GM23248 (cell line): ENCODE measurements at places on chromosomes 16 and 17. TPM values are rescaled to one million over a fixed set of nuclear protein-coding genes. Genes with fewer than 3 reads are reported as not detected.

KRTAP2-1 gene
- polyA plus RNA-seq = not detected in 2 replicates

GRCh38 chr17:7848131-7848579 lies 6.7 kb upstream of the TMEM88 start:
- DNase-seq = no peak
- H3K4me3 ChIP-seq = no peak overlapping the region

GRCh38 chr17:2928294-2928890 lies 132.2 kb downstream of the RAP1GAP2 start:
- peaks cover 15% of the 10 kb centered on the region for H3K4me1 ChIP-seq
- no peaks in the 10 kb centered on the region for H3K36me3 ChIP-seq
- no peaks in the 10 kb centered on the region for H3K27me3 ChIP-seq
- DNase-seq = no peak
- no peak overlapping the region for H3K4me3 ChIP-seq

DNA sequence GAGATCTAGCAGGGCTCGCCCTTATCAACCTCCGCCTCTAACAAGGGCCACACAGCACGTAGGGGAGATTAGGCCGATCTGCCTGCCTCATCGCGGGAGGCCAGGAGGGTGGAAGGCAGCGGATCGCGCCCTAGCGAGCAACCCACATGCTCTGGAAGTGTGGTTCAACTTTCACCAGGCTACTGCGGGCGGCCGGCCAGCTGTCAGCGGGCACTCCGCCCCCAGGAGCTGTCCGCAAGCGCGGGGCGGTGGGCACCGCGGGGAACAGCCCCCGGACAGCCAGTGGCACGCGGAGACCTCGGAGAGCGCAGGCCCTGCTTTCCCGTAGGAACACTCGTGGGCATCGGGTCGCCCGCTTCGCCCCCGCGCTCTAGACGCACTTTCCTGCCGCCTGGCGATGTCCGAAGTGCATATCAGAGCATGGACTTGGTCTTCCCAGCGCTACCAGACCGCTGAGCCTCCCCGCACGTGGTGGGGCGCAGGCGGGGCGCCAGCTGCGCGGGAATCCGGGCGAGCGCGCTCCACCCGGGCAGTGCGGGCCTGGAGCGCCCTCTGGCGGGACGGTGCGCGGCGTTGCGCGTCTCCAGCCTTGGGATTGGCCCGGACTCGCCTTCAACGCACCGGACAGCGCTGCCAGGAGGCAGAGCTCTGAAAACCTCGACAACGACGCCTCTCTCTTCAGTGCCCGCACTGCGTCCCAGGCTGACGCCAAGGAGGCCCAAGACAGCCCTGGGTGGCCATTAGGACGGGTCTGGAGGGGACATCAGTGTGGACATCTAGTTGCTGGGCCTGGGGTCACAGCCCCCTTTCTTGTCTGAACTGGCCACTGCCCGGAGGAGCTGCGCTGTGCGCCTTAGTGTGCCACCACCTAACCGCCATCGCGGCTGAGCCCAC lies 3.6 kb upstream of the ZNHIT3 start:
- peak overlapping the region; percentile 63 for H3K4me3 ChIP-seq
- 0 out of 2 replicates have a peak, but pooled peaks cover 5% of the 10 kb centered on the region for H3K4me1 ChIP-seq
- H3K27me3 ChIP-seq = no peaks in the 10 kb centered on the region; the same call in 1 of the 2 replicates

DNA sequence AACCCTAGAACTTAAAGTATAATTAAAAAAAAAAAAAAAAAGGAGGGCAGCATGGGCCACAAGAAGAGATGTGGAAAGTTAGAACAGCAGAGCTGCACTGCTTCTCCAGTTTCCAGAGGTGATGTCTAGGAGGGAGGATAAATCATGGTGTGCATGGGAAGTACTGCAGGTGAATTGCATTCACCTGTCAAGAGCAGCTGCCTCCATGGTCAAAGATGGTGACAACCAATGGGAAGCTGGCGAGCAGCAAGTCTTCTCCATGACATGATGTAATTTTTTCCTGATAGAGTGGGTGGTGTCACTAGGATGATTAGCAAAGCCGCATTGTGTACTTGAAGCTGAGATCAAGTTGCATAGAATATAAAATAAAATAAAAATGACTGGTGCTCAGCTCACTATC lies 95.6 kb upstream of the HS3ST4 start:
- H3K27ac ChIP-seq = no peak overlapping the region
- no peaks in the 10 kb centered on the region for H3K36me3 ChIP-seq
- H3K27me3 ChIP-seq = no peaks in the 10 kb centered on the region
- no peaks in the 10 kb centered on the region for H3K4me1 ChIP-seq
- no peak overlapping the region for H3K4me3 ChIP-seq
- no peak for DNase-seq

ABCC3 gene
- 35.0 and 38.5 TPM in 2 replicates for polyA plus RNA-seq

UTS2R gene
- polyA plus RNA-seq = not detected in 2 replicates
